ENCODE measurements at places on chromosomes 7 and 10. TPM values are rescaled to one million over a fixed set of nuclear protein-coding genes. Genes with fewer than 3 reads are reported as not detected.

The NXPH1 gene
- not detected for total RNA-seq

The DEPP1 gene
- 6.1 TPM for total RNA-seq

The HOXA4 gene
- total RNA-seq: 4.7 TPM

The BTBD16 gene
- not detected for total RNA-seq

The C7orf33 gene
- total RNA-seq: not detected

The MCM10 gene
- total RNA-seq: 9.2 TPM

The SSBP1 gene
- total RNA-seq: 120 TPM

The MOSPD3 gene
- 22.4 TPM for total RNA-seq

The OR2A12 gene
- not detected for total RNA-seq

The NCF1 gene
- 0.80 TPM for total RNA-seq
